ENCODE measurements at places on chromosomes 6 and 20. TPM values are rescaled to one million over a fixed set of nuclear protein-coding genes. Genes with fewer than 3 reads are reported as not detected.

- DNase-seq = peak; percentile 93
Measured at GRCh38 chr6:26457806-26458688, at the start of gene BTN2A1. Gene BTN2A1, plus strand, starts transcription at chr6:26457955. Its CDS starts 682 bp downstream, at chr6:26458637.

- peak; percentile 76 for DNase-seq
Measured at GRCh38 chr6:107957308-107957908, 600 bp downstream of the SEC63 start.

- no peak for DNase-seq
Measured at GRCh38 chr6:20693466-20694063, 159.3 kb downstream of the CDKAL1 start.

DNA sequence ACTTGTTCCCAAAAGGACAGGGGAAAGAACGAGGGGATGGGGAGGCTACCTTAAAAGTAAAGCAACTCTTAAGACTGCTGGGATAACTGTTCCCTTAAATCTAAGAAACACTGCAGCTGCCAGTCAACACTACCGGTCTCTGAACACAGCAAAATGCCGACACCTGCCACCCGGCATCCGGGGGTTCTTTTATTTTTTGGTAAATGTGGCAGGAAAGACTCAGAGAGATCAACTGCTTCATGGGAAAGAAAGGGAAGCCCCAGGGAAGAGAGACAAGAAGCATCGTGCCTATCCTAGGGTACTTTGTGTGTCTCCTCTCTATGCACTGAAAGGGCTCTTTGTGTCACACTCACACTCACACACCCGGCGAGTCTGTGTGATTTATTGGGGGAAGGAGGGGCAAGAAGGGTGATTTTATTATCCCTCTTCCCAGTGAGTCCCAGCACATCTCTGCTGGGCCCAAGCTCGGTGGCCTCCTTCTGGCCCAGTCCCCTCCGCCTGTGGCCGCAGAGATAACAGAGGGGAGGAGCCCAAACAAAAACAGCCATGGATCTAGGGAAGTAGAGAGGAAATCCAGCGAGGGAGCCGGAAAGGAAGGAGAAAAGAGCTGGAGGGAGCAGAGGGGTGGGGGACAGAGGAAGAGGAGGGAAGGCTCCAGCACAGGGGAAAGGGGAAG lies 1.4 kb downstream of the FYN start:
- peak; percentile 72 for DNase-seq

GRCh38 chr20:49420811-49421295 lies 61.6 kb downstream of the KCNB1 start:
- peak; percentile 96 for DNase-seq

GRCh38 chr6:5053864-5054244 lies 31.3 kb upstream of the PPP1R3G start:
- no peak for DNase-seq

DNA sequence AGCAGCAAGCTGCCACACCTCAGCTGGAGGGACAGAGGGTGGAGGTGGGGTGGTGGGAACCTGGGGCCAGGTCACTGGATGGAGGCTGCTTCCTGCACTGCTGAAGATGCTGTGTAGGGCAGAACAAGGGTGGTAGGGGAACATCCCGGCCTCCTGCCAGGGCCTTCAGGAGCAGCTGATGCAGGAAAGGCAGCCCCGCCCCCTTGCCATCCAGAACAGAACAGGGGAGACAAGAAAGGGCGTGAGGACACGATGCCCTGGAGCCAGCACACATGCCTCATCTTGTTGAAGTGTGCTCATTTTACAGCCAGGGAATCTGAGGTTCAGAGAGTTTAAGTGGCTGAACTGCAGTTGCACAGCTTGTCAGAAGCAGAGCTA lies 43.1 kb upstream of the PHACTR3 start:
- DNase-seq = no peak

GRCh38 chr6:48765352-48765961 lies 654.5 kb upstream of the PTCHD4 start:
- no peak for DNase-seq

DNA sequence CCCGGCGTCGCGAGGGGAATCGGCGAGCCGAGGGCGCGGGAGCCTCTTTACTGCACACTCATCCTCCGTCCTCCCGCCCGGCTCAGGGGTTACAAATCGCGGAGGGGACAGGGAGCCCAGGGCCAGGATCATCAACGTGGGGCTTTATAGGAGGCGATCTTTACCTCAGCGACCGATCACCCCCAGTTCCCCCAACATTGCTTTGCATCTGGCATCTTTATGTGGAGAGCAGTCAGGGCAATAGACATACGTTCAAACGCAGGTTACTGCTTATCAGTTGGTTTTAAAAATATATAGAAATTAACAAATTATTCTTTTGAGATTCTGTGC lies 634 bp downstream of the HSF2 start:
- DNase-seq = no peak

GRCh38 chr6:34648806-34649205 lies 47.8 kb downstream of the ILRUN start:
- no peak for DNase-seq

GRCh38 chr6:109452181-109452580 lies 3.4 kb downstream of the MICAL1 start:
- DNase-seq = no peak

DNA sequence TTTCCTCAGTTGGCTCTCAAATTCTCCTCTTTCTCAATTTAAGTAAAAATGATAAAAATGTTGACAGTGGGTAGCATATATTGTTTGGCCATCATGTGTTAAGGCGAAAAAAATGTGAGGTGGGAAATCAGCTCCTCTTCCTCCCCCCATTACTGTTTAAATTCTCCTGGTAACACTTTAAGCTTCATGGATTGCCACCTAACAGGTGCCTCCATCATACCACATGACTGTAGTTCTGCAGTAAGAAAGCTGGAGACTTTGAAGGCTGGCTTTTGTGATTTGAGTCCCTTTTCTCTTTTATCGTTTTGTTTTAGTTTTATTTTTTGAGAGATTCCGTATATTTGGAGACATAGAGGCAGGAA lies 1.2 kb downstream of the ZFAND3 start:
- no peak for DNase-seq

DNA sequence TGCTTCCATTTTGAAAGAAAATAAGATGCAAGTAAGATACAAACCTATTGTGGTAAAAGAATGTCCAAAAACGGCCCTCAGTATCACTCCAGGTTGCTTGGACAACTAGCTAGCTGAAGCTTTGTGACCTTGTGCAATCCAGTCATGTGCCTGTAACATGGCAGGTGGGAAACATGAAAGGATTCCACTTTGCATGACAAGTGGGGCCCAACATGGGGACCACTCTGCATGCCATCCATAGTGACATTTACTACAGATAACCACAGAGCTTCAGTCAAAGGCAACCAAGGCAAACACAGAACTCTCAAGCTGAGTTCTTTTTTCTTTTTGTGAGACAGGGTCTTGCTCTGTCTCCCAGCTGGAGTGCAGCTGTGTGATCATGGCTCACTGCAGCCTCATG lies 15.8 kb upstream of the FBXO9 start:
- no peak for DNase-seq

DNA sequence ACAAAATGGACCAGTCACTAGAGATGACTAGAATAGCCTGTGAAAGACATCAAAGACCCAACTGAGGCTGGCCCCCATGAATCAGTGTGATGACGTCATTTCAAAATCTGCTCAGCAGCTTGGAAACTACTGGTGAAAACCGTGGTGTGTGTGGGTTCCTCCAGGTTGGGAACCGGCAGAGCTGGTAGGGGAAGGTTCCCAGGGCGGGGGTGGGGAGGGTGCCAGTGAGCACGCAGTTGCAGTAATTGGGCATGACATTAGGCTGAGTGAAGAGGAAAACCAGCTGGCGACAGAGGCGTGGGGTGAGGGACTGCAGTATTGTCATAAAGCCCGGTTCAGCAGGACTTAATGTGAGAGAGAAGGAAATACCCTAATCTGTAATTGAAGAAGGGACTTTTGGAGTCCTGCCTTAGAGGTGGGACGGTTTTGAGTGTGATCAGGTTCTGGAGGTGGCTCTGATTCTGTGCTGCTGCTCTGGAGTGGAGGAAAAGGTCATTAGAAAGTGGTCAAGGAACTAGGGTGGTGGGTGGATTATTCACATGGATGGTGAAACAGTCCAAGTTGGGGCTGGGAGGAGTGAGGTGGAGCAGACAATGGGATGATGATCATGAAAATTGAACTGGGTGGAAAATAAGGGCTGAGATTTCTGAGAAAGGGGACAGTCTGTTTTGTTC lies 52.0 kb upstream of the MTHFD1L start:
- DNase-seq = no peak

- DNase-seq = no peak
Measured at GRCh38 chr6:107730683-107731314, 93.3 kb downstream of the SCML4 start.

- DNase-seq = no peak
Measured at GRCh38 chr6:119739769-119740168, 390.2 kb upstream of the MAN1A1 start.

DNA sequence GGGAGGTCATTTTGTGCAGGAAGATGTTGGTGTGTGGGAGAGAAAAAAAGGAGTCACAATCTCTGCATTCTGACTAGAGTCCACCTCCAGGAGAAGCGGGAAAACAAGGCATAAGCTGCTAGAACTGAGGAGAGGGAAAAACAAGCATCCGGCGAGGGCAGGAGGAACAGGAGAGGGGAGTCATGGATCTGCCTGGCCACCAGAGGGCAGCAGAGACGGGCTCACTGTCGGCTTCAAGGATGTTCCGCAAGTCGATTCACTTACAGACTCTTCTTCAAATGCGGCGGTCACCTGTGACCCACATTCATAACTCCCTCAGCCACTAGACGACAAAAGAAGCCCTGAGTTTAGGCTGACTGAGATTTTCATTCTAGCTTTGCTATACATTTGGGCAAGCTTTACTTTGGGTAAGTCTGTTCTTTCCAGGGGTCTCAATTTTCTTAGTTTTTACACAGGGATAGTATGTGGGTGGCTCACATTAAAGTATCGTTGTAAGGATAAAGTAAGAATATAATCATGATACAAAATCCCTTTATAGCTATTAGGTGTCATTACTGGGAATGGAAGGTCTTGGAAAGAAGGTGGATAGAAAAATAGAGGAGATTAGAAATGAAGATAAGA lies 6.6 kb upstream of the BTNL2 start:
- peak; percentile 88 for DNase-seq

GRCh38 chr6:91079969-91080368 lies 493.1 kb upstream of the MAP3K7 start:
- DNase-seq = no peak

DNA sequence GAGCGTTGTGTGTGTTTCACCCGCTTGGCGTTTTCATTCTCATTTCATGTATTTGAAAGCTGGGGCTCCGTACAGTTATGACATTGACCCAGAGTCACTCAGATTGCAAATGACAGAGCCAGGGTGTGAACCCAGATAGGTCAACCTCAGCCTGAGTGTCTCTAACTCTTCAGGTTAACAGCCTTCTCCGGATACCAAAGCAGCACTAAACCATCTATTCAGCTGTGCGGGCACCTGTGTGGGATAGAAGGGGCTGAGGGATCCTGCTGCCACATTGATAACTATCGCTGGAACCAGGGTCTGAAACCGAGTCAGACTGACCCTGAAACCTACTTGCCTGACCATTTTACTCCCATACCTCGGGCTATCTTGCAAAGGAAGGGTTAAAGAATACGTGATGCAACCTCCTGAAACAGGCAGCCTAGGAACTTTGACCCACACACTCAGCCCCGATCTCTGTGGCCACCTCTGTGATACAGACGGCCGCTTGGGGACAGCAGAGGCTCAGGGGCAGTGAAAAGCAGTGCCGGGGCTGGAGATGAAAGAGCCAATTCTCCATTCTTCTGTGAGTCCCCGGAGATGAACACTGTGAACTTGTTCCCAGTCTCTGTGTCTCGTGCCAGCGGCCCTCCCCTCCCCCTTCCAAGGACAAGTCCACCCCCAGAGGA lies 233.5 kb upstream of the QKI start:
- peak; percentile 84 for DNase-seq

DNA sequence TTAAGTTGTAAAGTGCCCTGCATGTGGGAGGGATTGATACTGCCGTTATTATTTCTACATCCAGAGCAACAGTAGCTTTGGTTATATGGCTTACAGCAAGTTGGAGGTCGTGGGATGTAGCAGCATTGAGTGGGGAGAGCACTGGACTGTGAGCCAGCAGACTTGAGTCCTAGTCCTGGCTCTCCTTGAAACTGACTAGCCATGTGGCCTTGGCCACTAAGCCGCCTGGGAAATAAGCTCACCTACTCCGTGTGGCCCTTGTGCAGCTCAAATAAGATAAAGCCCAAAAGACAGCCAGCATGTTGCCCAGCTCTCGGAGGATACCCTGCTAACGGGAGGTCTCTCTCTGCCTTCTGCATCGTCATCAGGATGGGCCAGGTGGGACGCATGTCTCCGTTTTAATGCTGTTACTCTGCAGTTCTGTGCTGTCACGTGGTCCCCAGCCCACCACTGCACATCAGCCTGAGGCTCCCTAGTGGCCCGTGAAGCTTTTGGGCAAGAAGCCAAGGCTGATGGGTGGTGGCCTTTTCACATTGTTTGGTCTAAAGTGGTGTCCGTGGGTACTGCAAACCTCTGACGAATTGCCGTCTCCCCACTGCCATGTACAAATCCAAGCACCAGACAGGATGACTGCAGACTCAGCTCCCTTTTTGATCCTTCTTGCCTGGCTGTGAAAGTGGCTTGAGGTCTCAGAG lies 7.9 kb downstream of the EPB41L1 start:
- DNase-seq = no peak

- DNase-seq = no peak
Measured at GRCh38 chr6:17740559-17741220, 34.0 kb upstream of the NUP153 start.

DNA sequence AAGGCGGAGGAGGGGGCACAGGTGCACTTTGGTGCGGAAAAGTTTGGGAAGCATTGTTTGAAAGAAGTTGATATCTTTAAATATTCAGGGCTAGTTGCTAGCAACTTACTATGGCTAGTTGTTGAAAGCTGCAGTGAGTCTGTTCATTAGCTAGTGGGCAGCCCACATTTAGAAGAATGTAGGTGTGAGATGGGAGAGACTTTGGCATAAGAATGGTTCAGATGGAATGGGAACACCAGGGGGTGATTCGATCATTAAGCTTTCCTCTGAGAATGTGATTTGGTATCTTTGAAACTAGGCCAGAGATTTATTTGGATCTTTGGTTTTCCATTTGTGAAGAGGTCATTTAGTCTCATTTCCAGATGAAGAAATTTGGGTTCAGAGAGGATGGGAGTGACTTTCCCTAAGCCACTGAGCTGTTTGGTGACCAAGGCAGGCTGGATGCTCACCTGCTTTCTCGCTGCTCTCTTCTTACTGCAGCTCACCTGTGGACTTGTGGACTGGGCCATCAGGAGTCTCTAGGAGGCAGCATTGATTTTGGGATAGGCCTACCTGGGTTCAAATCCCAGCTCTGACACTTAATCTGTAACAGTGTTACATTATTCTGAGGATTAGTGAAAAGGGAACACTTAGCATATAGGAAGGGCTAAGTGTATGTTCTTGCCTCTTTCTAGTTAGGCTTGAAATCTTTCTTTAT lies 62.9 kb downstream of the CARMIL1 start:
- no peak for DNase-seq

- no peak for DNase-seq
Measured at GRCh38 chr6:170296746-170297575, 6.1 kb upstream of the DLL1 start.

The PNLDC1 gene
- total RNA-seq = 0.71 TPM

The NFYA gene
- 7.6 TPM for total RNA-seq

The COL12A1 gene
- 129 TPM for total RNA-seq

The CST7 gene
- total RNA-seq = 3.5 TPM

The KCNK16 gene
- total RNA-seq = not detected

The ERVFRD-1 gene
- not detected for total RNA-seq

The ZNF311 gene
- total RNA-seq = 0.28 TPM

The YIPF3 gene
- total RNA-seq = 65.6 TPM

The HNF4A gene
- not detected for total RNA-seq

The BEND6 gene
- total RNA-seq = 3.0 TPM

The NKX2-2 gene
- total RNA-seq = not detected
